ENCODE measurements at places on chromosomes 3 and 15.

DNA sequence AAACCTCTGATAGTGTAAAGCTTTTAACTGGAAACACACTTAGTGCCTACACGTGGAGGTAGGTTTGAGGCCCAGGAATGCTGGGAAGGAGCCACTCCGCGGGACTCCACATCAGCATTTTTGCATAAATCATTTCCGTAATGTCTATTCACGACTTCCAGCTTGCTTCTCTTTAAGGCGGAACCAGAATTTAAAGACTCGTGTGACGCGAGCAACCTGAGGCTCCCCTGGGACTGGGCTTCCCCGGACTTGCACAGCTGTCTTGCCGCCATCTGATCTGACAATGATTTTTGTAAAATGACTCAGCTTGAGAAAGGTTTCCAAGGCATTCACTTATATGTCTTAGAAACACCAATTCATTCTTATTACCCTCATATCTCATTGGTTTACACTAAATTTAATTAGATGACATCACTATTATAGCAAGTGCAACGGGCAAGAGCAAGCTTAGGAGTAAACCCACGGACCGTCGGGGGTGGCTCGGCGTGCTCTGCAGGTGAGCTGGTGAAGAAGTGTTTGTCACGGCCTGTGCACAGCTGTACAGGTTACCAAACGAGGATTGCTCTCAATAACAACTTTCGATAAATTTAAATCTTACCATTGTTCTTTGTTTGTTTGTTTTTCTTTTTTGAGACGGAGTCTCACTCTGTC, 95.2 kb downstream of the CHSY1 start:
- peak; percentile 62 for DNase-seq

DNA sequence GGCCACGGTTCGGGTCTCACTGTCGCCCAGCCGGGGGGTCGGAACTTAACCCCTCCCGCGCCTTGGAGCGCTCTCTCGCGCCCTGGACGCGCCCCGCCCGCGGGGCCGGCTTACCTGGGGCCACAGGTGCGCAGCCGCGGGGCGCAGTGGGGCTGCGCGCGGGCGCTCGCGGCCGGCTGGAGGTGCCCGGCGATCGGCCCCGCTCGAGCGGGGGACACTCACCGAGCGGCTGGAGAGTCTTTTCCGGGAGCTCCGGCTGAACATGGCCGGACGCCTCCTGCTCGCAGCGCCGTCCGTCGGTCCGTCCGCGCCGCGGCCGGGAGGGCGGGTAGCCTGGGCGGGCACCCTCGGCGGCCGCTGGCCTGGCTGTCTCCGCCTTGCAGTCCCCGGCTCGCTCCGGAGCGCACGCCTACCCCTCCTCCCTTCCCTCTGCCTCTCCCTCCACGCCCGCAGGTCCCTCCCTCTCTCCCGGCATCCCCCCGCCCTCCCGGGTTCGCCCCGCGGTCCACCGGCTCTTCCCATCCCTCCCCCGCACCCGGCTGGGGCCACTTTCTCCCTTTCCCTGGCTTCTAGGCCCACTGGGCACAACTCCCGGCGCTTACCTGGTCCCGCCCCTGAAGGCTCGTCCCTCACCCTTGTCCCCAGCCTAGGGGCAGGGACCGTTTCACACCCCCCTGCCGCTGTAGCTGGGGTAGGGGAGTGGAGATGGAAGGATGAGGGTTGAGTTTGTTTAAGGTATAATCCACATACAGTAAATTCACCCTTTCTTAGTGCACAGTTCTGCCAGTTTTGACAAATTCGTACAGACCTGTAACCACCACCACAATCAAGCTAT, 220.1 kb upstream of the PRICKLE2 start:
- no peak for DNase-seq

DNA sequence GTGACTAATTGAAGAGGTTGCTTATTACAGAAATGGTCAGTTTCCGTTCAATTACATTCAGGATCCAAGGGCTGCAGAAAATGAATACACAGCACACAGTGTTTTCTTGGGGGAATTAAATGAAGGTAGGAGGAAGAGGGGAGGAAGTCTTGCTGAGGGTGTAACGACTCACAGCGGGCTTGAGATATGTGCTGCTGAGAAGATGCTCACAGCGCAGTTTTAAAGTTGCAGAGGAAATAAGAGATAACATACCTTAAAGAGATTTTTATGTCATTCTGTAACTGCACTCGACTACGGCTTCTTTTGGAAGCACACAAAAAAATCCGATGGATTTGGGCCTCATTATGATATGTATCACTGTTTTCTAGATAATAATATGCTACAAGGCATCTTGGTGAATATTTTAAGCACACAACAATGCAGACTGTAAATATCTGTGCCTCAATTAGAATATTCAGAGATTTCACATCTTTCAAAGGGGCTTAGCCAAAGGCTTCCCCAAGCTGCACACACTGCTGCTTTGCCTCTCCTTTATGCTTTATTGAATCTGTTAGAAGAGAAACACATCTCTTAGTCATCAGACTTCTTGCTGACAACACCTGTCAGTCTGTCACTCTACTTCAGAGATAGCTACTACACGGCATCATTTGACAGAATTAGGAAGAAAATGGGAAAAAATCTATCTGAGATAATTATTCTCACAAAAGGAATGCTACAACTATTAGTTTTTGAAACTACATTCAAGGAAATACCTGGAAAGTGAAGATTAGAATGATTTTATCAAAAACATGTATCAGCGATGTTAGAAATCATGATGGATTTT, 773.2 kb downstream of the OTOL1 start:
- DNase-seq: no peak

- peak; percentile 20 for DNase-seq
Measured at GRCh38 chr3:67846166-67846565, 191.8 kb upstream of the SUCLG2 start.

DNA sequence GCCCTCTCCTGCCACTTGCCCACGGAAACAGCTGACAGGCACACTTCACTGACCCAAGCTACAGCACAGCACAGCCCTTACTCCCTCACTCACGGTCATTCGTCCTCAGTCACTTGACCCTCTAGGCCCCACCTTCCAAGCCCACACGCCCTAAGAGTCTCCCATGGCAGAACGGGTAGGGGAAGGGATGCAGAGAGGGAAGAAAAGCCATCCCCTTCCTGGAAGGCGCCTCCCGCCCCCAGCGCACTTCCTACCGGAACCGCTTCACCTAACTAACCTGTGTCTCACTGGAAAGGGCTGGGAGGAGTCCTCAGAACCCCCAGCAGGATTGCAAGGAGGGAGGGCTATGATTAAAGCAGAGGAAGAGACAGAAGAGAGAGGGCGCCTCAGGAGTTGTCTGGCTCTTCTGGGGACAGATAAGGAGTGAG, 22.9 kb downstream of the EPHB3 start:
- no peak for DNase-seq

DNA sequence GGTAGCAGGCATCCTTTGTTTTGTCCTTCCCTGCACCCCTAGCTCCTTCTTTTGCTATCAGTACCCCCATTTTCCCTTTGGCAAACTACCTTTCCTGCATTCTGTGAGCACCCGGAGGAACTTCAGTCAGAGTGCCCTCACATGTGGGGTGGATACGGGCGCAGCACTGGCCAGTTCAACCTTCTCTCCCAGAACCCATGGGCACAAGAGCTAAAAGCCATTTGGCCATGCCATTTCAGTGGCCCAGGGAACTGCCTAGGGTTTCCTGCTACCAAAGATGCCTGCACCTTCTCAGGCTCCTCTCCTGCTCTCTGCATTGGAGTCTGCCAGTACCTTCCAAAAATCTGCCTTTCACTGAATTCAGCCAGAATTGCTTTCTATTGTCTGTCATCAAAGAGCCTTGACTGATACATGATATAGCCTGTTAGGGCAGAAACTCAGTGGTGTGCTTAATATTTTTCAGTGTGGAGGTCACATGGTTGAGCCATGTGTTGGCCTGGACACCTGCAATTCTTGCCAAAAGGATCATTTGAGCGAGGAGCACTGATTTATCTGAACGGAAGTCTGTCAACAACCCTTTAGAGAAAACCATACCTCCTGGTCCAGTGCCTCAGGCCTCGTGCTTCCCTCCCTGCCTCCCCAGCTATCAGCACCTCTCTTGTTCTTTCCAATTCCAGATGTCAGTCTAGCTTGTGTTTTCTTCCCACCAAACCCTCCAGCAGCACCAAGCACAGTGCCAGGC, 27.0 kb upstream of the HHATL start:
- DNase-seq: no peak

DNA sequence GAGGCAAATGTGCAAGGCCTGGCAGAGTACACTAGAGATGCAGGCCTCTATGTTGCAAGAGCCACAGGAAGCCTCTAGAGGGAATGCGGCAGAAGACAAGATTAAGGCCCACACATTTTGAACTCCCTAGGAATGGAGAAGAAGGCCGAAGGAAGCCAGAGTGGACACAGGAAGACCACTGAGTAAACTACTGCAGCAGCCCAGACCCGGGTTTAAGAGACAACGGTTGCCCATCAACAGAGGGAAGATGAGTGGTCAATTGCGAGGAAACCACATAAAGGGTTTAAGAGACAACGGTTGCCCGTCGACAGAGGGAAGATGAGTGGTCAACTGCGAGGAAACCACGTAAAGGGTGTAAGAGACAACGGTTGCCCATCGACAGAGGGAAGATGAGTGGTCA, 14.6 kb downstream of the CHSY1 start:
- DNase-seq: no peak

DNA sequence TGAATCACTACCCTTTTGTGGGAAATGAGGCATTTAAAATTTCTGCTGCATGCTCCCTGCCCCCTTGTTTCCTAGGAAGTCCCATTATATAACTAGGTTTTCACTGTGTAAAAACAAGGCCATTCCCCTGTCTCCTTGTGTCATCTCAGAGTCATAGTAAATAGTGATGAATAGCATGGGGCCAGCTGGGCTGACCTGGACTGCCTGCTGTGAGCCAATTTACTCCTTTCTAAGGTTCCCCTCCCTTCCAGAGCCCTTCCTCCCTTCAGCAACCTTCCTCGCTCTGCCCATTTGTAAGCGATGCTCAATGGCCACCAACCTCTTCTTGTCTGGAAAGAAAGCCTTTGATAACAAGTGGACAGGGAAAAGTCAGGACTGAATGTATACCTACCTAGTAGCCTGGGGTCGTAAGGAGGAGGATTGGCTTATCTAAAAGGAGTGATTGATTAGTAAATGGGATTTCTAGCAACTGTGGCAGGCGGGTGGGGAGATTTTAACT, 11.7 kb downstream of the ITGA11 start:
- no peak for DNase-seq
